ENCODE measurements at places on chromosomes 3 and 15.
A peak's percentile ranks its signal among the peaks of the same experiment; 100 is the strongest.

GRCh38 chr3:160455846-160456245 lies 6.3 kb upstream of the TRIM59 start:
- no peak for DNase-seq

GRCh38 chr3:46006238-46007032 lies 10.8 kb upstream of the FYCO1 start:
- peak; percentile 57 for DNase-seq

DNA sequence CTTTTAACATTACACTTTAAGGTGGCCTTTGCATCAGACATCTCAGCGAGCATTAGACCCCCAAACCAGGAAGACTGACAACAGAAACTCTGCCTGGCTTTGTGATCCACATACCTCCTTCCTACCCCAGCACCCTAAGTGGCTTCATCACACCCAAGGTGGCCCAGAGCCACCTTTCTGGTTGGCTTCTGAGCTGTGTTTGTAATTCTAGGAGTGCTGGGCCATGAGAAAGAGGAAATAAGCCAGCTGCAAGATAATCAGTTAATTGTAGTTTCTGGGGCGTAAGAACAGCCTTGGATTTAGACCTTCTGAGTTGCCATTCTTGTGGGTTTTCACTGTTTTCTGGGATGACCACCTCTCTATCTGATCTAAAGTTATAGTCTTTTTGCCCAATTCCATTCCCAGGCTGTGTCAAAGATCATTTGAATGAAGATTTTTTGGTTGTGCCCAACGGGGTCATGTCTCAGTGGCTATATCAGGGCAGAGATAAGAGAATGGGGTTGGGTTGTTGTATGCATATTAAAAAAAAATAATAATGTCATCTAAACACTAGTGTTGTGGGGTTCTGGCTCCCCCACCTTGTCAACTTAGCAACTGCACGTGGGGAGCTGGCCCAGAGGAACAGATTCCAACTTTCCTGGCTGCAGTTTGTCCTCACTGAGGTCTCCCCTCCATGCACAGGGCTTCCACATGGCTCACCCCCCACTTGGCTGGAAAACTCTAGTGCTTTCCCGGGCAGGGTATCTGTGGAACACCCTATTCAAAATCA lies 234.8 kb upstream of the WNT5A start:
- peak; percentile 22 for DNase-seq

DNA sequence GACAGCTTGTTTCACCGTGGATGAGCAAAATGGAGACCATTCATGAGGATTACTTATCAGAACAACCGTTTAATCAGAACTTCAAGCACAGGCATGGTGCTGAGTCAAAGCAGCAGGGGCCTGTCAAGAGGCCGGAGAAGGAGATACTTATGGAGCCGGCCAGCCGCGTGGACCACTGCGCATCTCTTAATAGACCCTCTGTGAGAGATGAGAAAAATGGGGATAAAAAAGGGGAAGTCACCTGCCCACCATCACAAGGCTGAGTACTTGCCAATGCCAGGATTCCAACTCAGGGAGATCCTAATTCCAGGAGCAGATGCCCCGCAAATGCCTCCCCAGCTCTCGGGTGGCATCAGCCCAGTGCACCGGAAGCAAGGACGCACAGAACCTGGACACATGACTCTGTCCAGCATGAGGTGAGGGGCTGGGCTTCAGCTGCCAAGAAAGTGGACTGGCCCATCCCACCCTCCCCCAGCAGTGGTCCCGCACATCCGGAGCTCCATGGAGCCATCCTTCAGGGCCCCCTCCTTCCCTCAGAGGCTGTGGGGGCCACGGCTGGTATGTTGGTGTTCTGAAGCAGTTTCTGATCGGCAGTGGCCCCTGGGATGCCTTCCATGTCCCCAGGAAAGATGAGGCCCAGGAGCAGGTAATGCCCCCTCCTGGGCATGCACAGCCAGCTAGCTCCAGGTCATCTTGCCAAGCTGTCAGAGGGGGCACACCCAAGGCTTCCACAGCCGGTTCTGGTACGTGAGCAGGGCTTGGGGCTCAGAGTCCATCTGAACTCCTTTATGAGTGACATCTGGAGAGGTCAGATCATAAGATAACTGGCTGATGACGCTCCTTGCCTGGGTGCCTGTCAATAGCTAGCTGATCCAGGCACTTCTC lies 143.8 kb downstream of the ATP10A start:
- DNase-seq: no peak

- peak; percentile 8 for DNase-seq
Observed at GRCh38 chr3:21551019-21551418, 200.0 kb downstream of the ZNF385D start.

DNA sequence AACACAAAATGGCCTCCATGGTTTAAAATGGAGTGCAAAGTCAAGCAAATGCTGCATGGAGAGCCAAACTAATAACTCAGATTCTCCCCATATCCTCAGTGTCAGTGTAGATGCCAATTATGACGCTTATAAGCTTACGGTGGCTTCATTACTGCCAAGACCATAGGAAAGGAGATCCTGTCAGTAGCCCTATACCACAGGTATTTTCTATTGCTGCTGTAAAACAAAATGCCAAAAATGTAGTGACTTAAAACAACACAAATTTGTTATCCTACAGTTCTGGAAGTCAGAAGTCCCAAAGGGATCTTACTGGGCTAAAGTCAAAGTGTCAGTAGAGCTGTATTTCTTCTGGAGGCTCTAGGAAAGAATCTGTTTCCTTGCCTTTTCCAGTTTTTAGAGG lies 149.8 kb upstream of the GBE1 start:
- DNase-seq: no peak

DNA sequence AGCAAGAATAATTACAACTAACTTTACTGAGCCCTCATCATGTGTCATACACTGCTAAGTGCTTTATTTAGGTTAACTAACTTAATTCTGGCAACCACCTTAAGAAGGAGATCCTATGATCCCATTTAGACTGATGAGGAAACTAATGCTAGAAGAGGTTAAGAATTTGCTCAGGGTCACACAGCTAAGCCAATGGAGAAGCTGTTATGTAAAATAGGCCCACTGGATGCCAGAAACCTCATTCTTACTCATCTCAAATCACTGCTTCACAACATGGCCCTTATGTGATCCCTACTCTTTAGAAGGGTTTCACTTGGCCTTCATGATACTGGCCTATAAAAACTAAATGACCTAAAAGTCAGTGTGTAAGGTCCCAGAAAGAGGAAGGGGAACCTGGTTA lies 41.2 kb downstream of the IMPG2 start:
- no peak for DNase-seq

GRCh38 chr3:160330109-160330508 lies 68.9 kb downstream of the IFT80 start:
- no peak for DNase-seq

DNA sequence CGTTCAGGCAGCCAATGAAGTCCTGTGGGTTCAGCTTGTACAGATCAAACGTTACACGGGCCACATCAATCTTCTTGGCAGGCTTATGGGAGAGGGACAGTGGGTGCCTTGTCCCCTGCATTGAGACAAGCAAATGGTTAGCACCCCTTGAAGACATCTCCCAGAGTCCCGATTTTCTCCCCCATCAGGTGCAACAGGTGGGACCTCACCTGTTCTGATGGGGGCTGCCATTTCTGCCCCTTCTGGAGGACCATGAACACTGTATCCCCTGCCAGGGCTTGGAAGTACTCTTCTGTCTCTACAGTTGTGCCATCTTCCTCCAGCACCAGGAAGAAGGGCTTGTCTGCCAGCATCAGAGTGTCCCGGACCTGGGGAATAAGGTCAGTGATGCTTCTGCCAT lies 10.1 kb downstream of the CIDEC start:
- DNase-seq: no peak

- peak; percentile 88 for DNase-seq
Observed at GRCh38 chr3:52498137-52499054, 3.3 kb downstream of the STAB1 start.

DNA sequence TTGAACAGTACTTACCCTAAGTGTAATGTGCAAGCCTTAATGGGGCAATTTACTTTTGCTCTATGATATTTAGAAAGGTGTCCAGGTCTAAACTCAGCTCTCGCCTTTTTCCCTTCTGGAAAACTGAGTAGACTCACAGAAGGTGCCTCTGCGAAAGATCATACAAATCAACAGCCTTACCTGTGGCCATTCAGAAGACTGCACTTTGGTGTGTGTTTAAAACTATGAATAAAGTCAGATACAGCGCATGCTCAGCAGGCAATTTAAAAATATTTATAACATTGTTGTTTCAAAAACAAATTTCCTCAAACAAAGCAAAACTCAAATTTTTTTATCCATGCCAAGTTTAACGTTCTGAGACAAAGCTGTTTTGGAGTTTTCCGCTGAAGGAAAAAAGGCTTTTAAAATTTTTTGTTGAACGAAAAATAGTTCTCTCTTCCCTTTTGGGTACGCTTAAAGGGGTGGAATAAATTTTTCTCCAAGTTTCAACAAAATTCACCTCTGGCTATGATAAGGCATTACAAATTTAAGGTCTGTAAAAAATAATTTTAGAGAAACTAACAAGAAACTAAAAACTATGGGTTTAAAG lies 156.3 kb downstream of the TIGIT start:
- no peak for DNase-seq

GRCh38 chr3:34387826-34388564 lies 589.6 kb downstream of the PDCD6IP start:
- DNase-seq: no peak

GRCh38 chr3:46950177-46950576 lies 26.4 kb downstream of the CCDC12 start:
- no peak for DNase-seq

GRCh38 chr3:127182431-127182830 lies 10.5 kb upstream of the PRR23E start:
- DNase-seq: no peak

GRCh38 chr3:3589715-3590130 lies 209.5 kb upstream of the LRRN1 start:
- no peak for DNase-seq

- no peak for DNase-seq
Observed at GRCh38 chr3:186784820-186785494, 1.6 kb downstream of the EIF4A2 start.

DNA sequence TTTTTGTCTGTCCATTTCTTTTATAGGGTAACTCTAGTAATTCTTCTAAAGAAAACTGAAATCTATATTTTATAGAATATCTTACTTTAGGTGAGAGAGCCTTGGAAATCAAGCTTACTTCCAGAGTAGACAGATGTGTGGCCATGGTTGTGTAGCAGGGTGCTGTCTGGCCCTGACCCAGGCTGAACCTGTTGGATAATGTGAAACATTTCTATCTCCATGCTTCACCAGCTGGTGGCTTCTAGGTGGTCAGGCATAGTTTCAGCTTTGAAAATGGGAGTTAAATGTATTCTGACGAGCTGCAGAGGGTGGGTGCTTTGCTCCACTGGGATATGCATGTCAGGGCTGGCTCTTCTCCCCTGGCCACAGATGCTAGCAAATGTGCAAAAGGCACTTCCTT lies 20.8 kb upstream of the NR2C2 start:
- DNase-seq: no peak

GRCh38 chr3:127760791-127761440 lies 61.4 kb downstream of the MGLL start:
- DNase-seq: no peak

DNA sequence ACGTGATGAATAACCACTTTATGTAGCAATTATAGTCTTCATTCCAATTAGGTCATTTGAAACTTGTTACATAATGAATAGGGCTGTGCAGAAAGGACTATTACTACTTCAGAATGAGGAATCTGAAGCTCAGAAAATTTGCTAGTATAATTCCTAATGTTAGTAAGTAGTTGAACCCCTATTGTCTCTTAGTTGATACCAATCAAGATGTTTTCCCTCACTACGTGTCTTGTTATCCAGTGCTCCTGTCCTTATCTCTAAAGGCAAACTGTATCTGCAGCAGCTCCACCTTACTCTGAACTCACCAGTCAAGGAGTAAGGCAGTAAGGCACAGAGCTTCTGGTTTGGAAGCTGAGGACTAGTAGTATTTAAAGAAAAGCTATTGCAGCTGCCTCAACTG lies 32.0 kb downstream of the RAB11A start:
- peak; percentile 24 for DNase-seq

DNA sequence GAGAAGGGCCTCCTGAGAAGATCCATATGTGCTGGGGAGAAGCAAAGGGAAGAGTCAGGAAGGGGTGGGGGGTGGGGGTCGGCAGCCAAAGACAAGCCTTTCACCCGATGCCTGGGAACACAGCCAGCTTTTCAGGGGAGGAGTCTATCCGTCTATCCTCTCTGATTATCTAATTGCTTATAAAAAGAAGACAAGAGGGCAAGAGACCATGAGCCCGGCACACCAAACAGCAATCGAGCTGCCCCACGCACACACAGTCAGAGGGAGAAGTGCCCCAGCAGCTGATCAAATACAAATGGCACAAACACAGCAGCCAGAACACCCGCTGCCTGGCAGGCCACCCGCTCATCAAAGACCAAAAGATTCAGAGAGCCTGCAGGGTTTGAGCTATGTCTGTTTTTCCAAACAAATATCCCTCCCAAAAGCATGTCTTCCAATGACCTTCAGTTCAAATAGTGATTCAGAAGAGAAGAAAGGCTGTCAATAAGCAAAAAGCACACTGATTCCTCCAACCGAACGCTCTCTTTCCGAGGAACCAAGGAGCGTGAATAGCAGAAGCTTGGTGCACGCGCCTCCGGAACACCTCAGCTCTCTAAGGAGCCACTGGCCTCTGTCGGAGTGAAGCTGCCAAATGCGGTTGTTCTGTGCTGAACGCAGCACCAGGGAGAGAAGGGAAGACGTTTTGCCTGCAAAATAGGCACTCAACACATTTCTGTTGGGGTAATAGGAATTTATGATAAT lies 419.2 kb downstream of the OCA2 start:
- no peak for DNase-seq

GRCh38 chr3:148861277-148861869 lies 3.7 kb upstream of the CPA3 start:
- peak; percentile 59 for DNase-seq

GRCh38 chr15:54424171-54424570 lies 445.9 kb downstream of the UNC13C start:
- no peak for DNase-seq

DNA sequence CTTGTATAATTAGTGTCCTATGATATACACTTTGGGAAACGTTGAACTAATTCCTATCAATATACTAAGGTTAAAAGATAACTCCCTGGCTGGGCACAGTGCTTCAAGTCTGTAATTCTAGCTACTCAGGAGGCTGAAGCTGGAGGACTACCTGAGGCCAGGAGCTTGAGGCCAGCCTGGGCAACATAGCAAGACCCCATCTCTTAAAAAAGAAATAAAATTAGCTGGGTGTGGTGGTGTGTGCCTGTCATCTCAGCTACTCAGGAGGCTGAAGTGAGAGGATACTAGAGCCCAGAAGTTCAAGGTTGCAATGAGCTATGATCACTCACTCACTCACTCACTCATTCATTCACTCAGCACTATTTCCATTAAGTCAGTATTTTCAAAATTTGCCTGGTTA lies 55.2 kb downstream of the SLC12A6 start:
- no peak for DNase-seq

GRCh38 chr3:181956122-181956521 lies 244.4 kb downstream of the SOX2 start:
- DNase-seq: no peak
